ENCODE measurements at places on chromosomes 6 and 20. TPM values are rescaled to one million over a fixed set of nuclear protein-coding genes. Genes with fewer than 3 reads are reported as not detected.

DNA sequence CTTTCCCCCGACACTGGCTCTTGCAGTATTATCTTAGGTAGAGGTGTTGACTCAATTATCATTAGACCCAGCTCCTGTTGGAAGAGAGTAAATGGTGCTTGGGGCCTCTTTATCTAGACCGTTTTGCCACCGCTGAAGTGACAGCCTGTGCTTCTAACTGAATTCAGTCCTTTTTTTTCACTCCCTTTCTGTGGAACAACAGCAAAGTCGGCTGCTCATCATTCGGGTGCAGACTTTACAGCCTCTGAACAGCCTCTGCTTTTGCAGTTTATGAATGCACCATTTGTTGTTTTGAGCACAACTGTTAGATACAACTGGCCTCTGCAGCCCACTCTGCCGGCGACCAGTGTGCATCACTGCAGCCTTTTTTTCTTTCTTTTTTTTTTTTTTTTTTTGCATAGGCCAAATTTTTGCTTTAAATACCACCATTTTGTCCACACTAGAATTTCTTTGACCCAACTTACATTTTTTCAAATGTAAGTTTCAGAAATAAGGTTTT lies 35.8 kb downstream of the RREB1 start:
- peaks cover 54% of the 10 kb centered on the region for H3K4me1 ChIP-seq
- DNase-seq, result no peak
- H3K27me3 ChIP-seq, result peaks cover 2% of the 10 kb centered on the region
- H3K4me3 ChIP-seq, result no peak overlapping the region
- peaks cover 2% of the 10 kb centered on the region for H3K36me3 ChIP-seq

DNA sequence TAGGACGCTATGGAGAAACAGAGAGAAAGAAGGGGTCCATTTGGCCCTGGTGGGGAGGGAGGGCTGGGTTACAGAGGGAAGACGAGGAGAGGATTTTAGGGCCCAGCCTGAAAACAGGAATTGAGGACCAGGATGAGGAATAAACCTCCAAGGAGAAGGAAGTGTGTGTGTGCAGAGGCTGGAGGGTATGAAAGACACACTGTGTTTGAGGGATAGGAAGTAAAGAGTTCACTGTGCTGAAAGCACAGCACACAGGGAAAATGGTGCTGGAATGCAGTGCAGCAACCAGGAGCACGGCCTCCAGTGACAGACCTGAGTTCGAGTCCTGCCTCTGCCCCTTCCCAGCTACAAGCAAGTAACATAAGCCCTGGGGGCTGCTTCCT lies 7.8 kb downstream of the MBOAT1 start:
- no peaks in the 10 kb centered on the region for H3K27me3 ChIP-seq
- H3K4me1 ChIP-seq, result peaks cover 35% of the 10 kb centered on the region
- no peak overlapping the region for H3K4me3 ChIP-seq

- no peaks in the 10 kb centered on the region for H3K36me3 ChIP-seq
- H3K4me1 ChIP-seq, result peaks cover 19% of the 10 kb centered on the region
- no peak overlapping the region for H3K4me3 ChIP-seq
- DNase-seq, result no peak
- no peak overlapping the region for H3K27ac ChIP-seq
Measured at GRCh38 chr6:135233686-135234491, 52.8 kb downstream of the MYB start.

DNA sequence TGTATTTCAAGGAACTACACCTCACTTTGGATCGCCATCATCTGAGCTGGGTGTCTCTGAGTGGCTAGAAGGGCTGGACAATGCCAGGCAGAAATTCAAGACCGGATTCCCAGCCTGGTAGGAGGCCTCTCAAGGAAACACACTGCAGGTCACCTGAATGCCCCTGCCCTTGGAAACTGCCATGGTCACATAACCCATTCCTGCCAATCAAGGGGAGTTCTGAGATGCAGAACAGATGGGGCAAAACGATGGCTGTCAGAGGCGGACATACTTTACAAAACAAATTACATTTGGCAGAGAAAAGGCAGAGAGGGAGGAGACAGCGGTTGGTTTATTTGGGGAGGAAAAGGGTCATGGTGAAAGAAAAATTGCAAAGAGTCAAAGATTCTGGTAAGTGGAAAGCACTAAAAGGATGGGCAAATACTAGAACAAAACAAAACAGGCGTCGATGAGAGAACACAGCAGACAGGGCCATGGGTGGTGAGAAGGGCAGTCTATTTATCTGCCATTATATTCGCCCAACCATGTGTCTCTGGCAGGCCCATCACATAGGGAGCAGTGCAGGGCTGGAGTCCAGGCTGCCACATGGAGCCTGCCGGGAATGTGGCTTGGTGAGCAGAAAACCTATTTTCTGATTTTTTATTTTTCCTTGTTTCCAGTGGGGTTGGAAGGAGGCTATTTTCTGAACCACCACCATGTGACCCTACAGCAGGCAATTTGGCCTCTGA lies 13.5 kb downstream of the BEND3 start:
- no peak for DNase-seq
- H3K27me3 ChIP-seq, result no peaks in the 10 kb centered on the region
- H3K27ac ChIP-seq, result no peak overlapping the region
- H3K4me3 ChIP-seq, result no peak overlapping the region
- peaks cover 5% of the 10 kb centered on the region for H3K4me1 ChIP-seq

- no peak overlapping the region for H3K4me3 ChIP-seq
- peaks cover 59% of the 10 kb centered on the region for H3K36me3 ChIP-seq
- no peak for DNase-seq
Measured at GRCh38 chr6:90025523-90026061, 131.3 kb downstream of the GJA10 start.

Gene TRIM38
- total RNA-seq, result 29.1 TPM

Gene MYLK2
- 0.39 TPM for total RNA-seq

Data from activated naive CD8-positive, alpha-beta T cell treated with anti-CD3 and anti-CD28 coated beads, Interleukin-2, amount 10 ng/mL, durations not matched to agents 7 days and 5 days (primary cell).